Hematopoietic multipotent progenitor cell treated with erythropoietin and hydrocortisone succinate and interleukin-3 and kit ligand, for 6 days (in vitro differentiated cells): ENCODE measurements at places on chromosomes 12 and 14.

- peak; percentile 75 for DNase-seq
These were observed 15.3 kb downstream of the TNFRSF1A start for GRCh38 chr12:6326316-6327228.

DNA sequence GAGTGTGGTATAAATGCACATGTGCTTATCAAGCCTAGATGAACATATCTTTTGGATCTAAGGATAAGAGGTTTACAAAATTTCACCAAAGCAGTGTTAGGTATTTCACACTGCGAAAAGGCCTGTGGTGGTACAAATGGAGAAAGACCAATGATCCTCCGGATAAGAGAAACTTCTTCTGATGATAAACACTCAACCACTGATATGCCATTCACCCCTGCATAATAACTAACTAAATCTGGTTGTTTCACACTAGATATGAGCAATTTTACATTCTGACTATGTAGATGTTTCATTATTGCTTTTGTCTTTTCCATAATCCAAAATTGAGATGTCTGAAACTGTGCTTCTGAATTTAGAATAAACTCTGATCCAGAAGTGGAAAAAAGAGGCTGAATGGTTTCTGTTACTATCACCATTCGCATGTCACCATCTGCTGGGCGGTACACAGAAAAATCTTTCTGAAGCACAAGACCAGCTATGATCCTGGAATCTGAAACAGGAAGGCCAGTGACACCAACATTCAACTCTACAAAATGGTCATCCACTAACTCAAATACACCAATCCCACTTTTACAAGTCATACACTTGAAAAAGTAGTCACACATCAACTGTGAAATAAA, 1.3 kb downstream of the BBS10 start:
- peak; percentile 80 for DNase-seq

- DNase-seq = no peak
These were observed 73.0 kb downstream of the LGMN start for GRCh38 chr14:92675421-92675820.

- DNase-seq = peak; percentile 33
These were observed 62.7 kb downstream of the ATG14 start for GRCh38 chr14:55348766-55349453.

GRCh38 chr12:129614221-129614885, 289.5 kb downstream of the TMEM132D start:
- no peak for DNase-seq

GRCh38 chr14:60656686-60657455, 7.6 kb upstream of the SIX1 start:
- peak; percentile 62 for DNase-seq

- DNase-seq = no peak
These were observed 4.5 kb downstream of the MYL6 start for GRCh38 chr12:56162468-56163290.

DNA sequence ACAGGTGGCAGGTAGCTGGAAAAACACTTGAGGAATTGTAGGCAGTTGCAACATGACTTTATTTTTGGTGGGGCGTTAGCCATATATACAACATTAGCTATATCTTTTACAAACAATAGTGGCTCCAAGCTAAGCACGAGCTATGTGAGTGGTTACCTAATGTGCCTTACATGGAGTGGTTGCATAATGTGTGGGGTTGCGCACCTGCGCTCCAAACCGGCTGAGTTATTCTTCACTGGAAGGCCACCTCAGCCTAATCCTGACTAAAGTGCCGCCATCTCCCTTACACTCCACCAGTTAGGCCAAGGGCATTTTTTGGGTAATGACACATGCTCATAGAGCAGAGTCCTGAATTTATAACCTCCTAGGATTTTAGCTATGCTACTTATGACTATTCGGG, 31.8 kb upstream of the G2E3 start:
- DNase-seq = no peak

DNA sequence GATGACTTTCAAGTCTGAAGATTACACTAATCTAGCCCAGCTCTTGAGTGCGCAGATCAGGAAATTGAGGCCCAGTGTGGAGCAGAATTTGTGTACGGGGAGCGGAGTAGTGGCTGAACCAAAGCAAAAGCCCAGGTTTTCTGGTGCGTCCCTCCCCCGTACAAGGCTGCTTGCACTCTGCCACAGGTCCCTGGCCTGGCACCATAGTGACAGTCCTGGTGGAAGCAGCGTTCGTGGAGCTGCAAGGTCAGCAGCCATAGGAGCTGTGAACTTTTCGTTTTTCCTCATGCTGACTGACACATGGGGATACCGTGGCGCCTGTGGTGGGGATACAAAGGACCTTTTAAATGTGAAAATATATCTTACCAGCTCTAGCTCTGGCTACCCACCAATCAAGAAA, 1.7 kb downstream of the EVL start:
- peak; percentile 45 for DNase-seq

- DNase-seq = no peak
These were observed 16.7 kb downstream of the HMGA2 start for GRCh38 chr12:65840793-65841670.

- no peak for DNase-seq
These were observed 17.6 kb downstream of the CLEC14A start for GRCh38 chr14:38238332-38238731.

GRCh38 chr12:92002673-92003382, 142.8 kb downstream of the BTG1 start:
- peak; percentile 33 for DNase-seq

DNA sequence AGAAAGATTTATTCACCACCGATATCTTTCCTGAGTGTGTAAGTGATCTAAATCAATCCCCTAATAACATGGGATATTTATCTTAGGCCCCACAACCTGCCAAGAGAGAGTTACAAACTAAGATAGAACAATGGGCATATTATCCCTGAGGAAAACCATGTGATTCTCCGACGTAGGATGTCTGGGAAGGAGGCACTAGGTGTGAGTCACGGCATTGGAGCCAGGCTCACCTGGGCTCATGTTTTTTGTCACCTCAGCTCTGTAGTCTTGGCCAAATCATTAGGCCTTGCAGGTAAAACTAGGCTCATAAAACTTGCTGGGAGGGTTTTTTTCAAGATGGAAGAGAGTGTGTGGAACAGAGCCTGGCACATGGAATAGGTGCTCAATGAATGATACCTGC, 129.7 kb upstream of the PLEKHG7 start:
- DNase-seq = no peak

- DNase-seq = no peak
These were observed 211.8 kb downstream of the PCNX1 start for GRCh38 chr14:71119075-71119474.

GRCh38 chr14:100540141-100540925, 46.9 kb downstream of the BEGAIN start:
- DNase-seq = peak; percentile 50

DNA sequence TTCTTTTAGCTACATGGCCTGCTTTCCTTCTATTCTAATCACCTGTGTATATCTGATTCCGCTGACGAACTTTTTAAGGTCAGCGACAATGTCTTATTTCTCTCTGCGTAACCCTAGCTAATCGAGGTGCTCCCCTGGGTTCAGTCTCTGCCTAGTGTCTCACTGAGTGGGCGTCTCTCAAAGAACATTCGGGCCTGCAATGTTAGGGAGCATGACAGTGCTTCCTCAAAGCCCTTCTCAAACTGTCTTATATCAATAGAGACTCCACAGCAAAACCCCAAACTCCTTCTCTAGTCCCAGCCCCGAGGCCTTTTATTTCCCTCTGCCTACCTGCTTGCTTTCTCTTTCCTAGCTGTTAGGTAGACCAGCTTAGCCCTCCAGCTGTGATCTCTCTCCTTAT, 13.7 kb upstream of the RPS6KL1 start:
- no peak for DNase-seq

DNA sequence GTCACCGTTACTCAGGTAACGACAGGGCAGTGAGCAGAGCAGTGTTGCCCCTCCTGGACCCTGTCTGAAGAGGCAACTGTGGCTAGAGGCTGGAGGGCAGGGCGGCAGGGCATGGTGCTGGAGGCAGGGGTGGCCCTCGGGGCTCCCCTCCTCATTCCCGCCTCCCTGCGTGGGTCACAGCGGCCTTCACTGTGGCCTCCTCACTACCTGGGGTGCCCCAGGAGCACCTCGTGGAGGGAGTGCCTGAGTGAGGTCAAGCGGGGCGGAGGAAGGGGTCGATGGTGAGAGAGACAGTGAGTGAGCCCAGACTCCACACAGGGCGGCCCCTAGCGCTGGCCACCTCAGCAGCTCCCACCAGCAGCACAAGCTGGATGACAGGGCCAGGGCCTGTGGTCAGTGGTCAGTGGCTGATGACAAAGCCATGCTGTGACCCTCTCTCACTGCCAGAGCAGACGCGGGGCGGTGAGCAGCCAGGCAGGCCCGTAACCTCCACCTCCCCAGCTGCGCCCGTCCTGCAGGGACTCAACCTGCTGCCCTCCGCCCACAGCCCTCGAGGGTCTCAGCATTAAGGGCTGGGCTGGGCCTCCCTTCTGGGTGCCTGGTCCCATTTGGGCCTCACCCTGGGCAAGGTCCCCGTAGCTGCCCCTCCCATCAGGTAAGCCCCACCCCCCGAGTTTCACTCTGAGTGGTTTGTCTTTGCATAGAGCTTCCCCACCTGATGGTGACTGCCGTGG, 17.8 kb downstream of the GPR132 start:
- DNase-seq = no peak

DNA sequence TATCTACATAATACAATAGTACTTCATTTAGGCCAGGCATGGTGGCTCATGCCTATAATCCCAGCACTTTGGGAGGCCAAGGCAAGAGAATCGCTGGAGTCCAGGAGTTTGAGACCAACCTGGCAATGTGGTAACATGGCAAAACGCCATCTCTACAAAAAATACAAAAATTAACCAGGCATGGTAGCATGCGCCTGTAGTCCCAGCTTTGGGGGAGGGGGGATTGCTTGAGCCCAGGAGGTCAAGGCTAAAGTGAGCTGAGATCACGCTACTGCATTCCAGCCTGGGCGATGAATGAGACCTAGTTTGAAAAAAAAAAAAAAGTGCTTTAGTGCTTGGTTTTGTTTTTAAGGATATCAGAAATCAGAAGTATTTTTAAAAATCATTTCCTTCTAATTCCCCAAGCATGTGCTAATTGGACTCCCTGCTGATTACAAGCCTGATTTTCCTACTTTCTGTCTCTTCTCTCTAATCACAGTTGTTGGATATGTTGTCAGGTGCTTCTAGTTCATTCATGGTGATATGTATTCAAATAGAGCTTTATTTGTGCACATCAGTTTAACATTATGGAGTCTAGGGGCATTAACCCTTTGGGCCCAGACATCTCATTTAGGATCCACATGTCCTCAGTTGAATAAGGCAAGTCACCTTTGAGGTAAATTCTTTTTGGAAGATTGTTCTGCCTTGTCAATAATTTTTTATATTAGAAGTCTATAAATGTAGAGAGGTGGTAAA, 7.0 kb upstream of the KRAS start:
- DNase-seq = no peak

GRCh38 chr14:55545779-55546178, 34.2 kb upstream of the KTN1 start:
- DNase-seq = no peak

GRCh38 chr14:89165189-89166181, 251.5 kb downstream of the FOXN3 start:
- DNase-seq = peak; percentile 96

DNA sequence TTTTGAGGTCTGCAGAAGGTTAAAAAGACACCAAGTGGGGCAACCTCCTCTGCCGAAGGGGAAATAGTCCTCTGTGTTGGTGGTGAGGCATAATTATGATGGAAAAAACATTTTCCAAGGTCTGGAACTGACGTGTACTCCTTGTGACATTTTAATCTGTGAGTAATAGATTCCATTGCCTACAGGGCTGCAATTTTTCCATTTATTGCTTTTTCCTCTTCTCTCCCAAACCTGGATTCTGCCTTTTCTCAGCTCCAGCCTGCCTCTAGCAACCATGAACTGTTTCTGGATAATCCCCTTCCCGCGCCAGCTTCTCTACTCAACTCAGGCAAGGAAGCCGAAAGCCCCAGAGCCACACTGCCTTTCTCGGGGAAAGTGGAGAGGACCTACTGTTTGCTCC, 230.1 kb upstream of the PLXNC1 start:
- DNase-seq = no peak

GRCh38 chr14:68977718-68978171, 1.4 kb downstream of the ACTN1 start:
- DNase-seq = peak; percentile 75

- DNase-seq = no peak
These were observed 26.9 kb downstream of the PRKD1 start for GRCh38 chr14:29900609-29901350.

DNA sequence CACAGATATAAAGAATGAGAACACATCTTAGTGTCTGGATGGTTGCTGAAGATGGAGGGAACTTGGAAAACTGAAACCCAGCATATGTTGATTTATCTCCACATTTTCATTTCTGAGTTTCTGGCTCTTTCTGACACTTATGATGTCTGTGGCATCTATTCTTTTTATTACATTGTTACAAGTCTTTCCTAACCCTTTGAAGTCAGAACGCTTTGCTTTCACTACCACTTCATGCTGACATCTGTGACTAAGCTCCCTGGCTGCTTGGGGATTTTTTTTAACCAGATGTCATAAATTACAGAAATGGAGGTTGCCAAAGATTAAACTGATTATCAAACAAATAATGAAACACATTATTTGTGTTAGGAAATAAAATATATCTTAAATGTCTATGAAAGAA, 188.7 kb downstream of the KITLG start:
- no peak for DNase-seq

- DNase-seq = peak; percentile 94
These were observed 28.2 kb upstream of the SMUG1 start for GRCh38 chr12:54216797-54217661.

DNA sequence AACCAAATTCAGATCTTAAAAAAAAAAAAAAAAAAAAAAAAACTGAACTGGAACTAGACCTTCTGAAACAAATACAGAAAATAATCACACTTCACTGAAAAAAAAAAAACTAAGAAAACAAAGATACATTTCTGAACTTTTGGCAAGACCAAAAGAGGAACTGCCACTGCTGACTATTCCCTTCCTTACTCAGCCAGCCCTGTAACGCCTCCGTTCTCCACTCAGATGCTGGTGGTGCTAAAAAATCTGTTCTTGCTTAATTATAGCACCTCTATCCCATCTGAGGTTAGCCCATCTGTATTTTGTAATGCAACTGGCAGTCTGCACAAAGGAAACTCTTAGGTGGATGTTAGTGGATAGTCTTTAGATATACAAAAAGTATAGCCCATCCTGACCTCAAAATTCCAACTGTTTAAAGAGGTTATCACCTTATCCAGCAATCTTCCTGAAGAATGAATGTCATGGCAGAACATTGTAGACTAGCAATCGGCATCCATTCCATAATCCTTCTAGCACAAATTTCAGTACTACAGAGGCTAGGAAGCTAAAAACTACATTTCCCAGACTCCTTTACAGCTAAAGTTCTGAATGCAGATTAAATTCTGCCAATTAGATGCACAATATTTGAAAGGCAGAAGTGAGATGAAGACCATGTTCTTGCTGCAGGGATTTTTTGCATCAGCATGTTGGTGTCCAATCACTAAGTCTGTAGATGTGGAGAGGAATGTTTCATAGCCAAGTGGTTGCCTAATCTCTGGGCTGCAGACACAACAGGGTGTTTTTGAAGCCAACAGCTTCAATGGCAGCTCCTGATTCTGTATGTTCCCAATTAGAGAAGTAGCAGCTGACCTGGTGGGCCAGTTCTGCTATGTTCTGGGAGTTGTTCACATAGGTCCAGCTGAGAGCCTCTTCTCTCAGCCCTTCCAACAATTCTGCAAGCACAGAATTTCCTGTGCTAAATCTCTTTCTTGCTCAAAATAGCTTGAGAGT, 5.7 kb downstream of the MAP3K9 start:
- DNase-seq = no peak

- DNase-seq = no peak
These were observed 28.0 kb downstream of the TXNRD1 start for GRCh38 chr12:104243551-104243950.
